Right hindlimb (tissue), 1 donor: ENCODE measurements at places on chromosomes 16 and 17.

DNA sequence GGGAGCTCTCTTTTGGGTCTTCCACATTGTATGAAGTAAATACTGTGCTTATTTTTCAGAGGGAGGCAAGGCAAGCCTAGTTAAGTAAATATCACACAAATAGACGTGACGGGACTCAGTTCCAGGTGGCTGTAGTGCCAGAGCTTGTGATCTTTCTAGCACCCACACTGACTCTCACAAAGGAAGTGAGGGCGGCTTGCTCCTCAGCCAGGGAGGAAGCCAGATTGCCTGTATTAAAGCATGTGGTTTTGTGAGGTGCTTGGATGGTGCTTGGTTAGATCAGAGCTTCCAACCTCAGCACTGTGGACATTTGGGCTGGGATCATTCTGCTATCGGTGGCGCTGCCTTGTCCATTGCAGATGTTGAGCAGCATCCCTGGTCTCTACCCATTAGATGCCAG, 80.1 kb downstream of the VAT1L start:
- DNase-seq: no peak

- no peak for DNase-seq
Observed at GRCh38 chr17:57407287-57408070, 151.2 kb downstream of the MSI2 start.

DNA sequence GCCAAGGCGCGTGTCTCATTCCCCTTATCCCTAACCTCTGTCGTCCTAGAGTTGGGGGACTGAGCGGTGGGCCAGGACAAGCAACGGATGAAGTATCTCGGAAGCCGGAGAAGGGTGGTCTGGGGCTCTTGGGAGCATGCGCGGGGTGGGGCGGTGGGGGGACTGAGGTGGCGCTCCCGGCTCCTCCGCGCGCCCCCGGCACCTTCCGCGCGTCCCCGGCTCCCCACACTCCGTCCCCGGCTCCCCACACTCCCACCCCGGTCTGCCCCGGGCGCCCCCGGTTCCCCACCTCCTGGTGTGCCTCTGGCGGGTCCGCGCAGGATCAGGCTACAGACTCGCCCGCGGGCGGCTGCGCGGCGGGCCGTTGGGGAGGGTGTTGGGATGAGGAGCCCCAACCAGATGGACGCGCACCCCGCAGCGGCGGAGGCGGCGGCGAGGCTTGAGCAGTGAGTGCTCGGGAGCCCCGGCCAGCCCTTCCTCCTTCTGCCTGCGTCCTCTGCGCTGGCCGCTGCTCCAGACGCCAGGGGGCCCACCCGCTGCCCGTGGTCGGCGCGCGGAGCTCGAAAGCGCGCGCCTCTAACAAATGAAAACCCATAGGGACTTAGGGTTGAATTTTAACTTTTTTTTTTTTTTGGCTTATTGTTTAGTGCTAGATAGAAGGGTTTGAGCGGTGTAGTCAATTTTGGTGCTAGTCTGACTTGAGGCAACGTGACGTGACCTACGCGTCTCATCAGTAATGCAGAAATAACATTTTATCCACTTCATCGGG, 5.6 kb upstream of the CRYM start:
- peak; percentile 71 for DNase-seq

DNA sequence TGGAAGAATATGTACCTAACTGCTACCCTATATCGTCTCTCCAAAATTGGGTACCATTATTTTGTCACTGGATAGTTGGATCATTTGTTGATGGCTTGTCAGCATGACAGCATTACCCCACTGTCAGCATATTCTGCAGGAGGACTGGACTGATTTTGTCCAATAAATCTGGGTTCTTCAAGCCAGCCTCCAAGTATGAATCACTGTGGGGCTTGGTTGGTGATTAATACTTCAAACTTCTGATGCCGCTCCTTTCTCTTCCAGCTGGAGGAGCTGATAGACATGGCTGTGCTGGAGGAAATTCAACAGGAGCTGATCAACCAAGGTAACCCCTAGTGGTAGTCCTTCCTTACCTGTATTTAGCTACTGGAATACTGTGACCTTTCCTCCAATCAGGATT, 2.5 kb downstream of the RPAIN start:
- no peak for DNase-seq

DNA sequence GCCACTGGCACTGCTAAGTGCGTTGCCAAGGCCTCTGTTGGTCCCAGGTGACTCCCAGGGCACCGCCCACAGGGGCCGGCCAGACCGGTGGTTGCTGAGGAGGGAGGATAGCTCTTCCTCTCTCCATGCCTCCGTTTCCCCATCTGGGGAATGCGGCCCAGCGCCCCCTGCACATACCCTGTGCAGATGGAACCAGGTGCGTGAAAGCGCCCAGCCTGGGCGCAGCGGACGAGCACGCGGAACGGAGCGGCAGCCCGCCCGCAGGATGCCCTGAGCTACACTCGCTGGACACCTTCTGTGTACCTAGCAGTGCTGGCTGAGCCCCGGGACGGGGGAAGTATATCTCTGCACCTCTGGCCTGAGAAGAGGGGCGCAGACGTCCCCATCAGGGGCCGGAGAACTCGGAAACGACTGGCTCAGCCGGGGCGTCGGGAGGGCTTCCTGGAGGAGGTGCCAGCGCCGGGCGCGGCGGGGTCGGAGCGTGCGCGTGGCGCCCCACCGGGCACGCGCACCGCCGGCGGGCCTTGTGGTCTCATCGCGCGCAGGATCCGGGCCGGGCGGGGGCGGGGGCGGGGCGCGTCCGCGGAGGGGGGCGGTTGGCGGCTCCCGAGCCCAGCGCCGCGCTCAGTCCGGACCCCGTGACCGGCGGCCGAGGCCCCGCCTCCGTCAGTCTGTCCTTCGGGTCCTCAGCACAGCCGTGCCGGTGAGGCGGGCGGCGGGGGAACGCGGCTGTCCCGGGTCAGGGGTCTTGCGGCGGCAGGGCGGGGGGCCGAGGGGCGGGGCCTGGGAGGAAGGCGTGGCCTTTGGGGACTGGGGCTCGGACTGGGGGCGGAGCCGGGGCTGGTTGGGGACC, at the start of the genes CCDC78 and HAGHL:
Gene CCDC78, minus strand, starts transcription at position 6 of the 853 bp plus-strand sequence. CDS start 76 bp downstream, outside the sequence.
Gene HAGHL, plus strand, starts transcription at position 669 of the 853 bp plus-strand sequence. CDS start 404 bp downstream, outside the sequence.
- peak; percentile 63 for DNase-seq

DNA sequence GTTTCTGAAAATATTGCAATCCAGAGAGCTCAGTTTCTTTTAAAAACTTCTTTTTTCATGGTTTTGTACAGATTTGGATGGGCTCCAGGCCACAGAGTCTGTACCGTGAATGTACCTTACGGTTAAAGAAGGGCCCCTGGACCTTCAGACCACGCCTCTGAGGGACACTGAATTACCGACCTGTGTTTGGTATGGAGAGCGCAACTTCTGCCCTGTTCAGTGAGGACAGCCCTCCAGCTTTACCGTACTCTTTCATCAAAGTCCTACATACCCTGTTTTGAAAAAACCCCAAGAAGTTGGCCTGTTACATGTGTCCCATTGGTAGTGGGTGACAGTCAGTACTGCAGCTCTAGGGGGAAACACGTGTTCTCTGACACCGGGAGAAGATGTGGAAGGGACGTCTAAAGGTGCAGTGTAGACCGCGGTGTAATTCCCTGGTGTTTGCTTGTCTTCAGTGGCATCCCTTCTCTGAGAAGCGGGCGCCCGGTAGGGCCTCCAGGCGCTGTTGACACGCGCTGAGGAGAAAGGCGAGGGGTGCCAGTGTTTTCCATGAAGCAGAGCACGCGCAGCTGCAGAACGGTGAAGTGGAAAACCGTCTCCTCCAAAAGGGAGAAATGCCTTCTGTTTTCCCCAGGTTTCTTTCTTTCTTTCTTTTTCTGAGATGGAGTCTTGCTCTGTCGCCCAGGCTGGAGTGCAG, 6.2 kb downstream of the PGS1 start:
- DNase-seq: no peak

DNA sequence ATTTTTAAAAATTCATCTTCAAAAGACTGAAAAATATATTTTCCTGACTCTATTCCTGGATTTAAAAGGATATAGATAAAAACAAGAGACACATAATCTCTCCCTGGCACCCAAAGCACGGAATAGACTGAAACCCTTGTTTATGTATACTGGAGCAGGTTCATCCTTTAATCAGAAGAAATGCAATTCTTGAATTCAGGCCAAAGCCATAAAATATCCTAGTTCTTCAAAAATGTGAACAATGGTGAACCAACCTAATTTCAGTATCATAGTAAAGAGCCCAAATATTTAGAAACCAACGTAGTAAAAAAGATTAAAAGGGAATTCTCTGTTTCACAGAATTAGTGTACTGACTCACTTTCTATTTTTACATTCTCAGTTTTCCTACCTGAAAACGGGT, 188.5 kb upstream of the C17orf78 start:
- no peak for DNase-seq

GRCh38 chr16:253833-254232, 19.2 kb downstream of the FAM234A start:
- DNase-seq: no peak

DNA sequence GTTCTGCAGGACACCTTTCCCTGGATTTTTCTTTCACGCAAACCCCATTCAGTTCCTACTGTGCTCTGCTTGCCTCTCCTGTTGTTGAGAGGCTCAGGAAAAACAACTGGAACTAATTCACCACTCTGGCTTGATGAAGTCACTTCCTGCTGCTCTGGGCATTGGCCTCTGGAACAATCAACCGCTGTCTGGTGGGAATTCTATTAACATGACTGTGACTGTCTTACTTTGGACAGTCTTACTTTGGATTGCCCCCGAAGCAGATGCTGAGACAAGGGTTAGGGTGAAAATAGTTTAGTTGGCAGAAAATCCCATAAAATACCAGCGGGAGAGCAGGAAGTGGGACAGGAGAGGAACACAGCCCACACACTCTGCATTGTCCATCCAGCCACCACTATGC, 90.0 kb upstream of the HSBP1 start:
- DNase-seq: peak; percentile 33

- no peak for DNase-seq
Observed at GRCh38 chr17:57140316-57140715, 55.3 kb downstream of the AKAP1 start.

DNA sequence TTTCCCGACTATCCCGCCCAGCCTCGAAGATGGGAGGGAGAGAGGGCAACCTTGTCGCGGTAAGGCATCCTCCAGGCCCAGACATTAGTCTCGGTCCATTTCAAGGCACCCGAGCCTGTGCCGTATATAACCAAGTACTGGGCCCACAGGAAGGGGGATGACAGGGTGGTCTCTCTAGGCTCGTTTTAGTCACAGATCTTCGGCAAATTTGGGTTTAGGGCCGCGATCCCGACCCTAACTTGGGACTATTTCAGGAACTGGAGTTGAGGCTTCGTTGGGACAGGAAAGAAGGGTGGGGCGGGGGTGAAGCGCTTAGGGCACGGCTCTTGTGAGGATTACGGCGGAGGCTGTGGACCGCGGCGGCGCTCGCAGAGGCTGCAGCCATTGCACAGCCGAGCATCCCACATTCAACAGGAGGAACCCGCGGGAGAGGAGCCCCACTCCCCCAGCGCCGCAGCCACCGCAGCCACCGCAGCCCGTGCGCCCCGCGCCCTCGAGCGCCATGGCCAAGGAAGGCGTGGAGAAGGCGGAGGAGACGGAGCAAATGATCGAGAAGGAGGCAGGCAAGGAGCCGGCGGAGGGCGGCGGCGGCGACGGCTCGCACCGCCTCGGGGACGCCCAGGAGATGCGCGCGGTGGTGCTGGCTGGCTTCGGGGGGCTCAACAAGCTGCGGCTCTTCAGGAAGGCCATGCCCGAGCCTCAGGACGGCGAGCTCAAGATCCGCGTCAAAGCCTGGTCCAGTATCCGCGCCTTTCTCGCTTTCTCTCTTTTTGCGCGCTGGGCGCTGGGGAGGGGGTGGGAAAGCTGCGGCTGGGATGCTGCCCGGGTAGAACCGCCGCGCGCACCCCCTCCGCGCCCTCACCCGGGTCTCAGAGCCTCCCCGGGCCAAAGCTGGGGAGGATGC, at the start of gene VAT1L:
Gene VAT1L, plus strand, starts transcription at position 384 of the 904 bp plus-strand sequence. Its CDS starts 119 bp downstream, at position 503.
- peak; percentile 62 for DNase-seq

DNA sequence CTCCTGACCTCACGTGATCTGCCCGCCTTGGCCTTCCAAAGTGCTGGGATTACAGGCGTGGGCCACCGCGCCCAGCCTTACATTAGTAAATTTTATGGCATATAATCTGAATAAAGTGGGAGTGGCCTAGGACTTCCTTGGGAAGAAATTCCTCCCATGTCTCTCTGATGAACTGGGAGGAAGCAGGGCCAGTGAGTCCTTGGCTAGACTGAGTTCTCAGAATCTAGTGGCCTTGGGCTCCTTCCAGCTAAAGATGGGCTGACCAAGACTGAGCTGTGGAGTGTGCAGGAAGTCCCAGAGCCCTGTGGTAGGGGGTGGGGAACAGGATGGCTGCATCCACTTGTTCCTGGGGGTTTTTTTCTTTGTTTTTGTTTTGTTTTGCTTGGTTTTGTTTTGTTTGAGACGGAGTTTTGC, 10.0 kb upstream of the NAGLU start:
- DNase-seq: no peak

DNA sequence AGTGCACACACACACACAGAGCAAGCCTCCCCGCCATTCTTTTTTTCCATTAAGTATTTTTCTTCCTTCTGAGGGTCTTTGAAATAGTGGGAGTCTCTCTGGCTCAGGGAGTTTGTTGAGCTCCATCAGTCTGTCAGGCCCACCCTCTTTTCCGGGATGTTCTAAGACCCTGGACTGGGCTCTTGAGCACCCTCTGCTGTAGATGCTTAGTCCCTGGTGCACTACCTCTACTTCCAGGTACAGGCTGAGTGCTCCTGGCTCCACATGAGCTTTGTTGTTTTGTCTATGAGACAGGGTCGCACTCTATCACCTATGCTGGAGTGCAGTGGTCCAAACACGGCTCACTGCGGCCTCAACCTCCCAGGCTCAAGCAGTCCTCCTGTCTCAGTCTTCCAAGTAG, 20.7 kb downstream of the LIMD2 start:
- no peak for DNase-seq

DNA sequence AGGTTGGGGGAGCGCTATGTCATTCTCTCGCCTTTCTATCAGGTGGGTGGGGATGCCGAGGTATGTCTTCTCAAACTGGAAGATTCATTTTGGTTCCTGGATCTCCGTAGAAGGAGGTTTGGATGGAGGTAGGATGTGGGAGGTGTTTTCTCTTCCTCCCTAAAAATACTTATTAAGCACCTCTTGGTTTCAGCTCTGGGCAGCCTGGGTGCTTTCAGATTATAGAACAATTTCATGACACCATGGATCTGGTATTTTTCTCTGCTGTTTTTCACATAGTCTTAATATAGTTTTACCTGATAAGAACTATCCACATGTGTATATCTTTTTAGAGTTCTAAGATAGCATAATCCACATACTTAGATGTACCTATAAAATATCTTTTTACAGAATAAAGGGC, 92.9 kb downstream of the YPEL2 start:
- DNase-seq: no peak

DNA sequence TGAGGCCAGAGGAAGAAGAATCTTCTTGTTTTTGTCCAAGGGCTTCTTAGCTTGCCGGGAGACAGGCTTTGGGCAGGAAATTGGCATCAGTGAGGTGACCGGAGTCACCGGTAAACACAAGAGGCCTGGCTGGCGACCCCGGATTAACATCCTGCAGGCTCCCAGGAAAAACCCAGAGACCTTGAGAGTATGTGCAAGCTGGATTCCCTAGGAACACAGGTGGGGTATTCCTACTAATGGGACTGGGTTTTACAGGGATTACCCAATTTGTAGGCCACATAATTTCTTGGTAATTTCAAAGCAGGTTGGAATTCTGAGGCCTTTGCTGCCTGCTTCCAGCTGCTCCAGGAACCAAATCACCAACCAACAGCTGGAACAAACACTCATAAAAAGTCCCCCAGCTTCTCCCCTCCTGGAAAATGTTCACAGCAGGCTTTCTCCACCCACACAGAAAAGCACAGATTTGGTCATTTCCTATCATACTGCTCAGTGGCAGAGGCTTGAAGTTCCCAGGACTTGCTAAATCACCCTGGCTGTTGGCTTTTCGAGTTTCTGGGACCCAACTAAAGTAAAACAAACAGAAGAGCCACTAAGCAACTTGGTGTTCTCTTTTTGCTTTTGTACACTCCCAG, 258.8 kb downstream of the IRF8 start:
- DNase-seq: no peak
